ENCODE measurements at places on chromosomes 5 and 9.

DNA sequence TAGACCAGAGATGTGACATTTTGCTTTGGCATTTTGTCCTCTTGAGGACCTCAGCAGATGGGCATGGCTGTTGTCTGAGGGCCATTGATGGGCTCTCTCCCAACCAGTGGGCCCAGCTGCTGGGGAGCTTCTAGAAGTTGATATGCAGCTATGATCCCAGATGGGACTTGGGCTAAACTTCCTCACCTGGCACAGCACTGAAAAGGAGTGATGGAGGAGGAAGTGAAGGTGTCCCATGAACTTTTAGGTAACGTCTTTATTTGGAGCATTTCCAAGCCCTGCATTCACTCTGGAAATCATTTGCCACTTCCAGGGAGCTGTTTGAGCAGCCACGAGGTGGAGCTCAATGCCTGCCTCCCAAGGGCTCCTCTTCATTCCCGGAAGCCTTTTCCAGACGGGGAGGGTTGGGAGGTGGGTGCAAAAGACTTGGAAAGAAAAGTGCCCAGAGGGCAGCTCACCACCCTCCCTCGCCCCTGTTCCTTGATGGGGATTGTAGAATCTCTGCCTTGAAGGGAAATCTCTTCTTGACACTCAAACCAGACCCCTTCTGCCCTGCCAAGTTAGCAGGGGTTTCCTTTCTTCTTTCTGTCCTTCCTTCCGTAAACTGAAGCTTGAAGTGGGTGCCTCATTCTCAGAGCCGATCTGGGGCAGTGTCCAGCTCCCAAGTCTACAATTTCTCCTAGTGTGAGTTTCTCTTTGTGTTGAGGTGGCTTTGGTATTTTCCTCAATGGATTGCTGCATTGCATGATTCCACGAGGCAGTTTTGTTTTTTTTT is 18.1 kb upstream of the NEUROG1 start:
- no peak for DNase-seq

- DNase-seq = no peak
These were observed 455.5 kb downstream of the ACTL7B start for GRCh38 chr9:108400297-108400696.

DNA sequence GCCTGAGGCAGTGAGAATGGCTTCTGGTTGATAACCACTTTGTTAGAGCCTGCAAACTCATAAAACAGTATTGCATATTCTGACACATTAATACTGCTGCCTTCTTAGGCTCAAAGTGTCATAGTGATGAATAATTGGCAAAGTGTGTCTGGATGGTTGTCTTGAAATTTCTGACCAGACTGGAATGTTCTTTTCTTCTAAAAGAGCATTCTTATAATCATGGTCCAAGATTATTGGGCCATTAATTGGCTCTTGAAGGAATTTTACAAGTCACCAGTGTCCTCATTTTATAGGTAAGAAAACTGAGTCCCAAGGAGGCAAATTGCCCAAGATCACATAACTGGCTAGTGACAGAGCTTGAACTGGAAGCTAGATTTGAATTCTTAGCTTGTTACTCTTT is 111.7 kb downstream of the PCSK1 start:
- no peak for DNase-seq

GRCh38 chr5:74413403-74414048 is 227.0 kb downstream of the ENC1 start:
- DNase-seq = no peak

DNA sequence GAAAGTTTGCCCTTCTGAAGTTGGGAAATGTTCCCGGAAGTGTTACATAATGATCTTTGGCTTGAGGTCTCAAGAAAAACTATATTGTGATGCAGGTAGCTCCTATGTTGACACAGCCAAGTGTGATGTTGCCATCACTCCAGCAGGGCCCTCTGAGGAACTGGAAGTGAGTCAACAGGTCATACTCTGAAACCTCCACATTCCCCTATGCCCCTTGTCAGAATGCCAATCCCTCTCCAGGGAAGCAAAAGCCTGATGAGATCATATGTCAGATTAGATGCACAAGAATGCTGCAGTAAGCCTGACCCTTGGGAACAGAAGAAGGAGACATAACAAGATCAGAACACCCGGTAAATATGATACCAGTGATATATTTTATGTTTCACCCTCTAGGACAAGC is 66.8 kb upstream of the ITGA2 start:
- no peak for DNase-seq
